Bronchial epithelial cell (primary cell): ENCODE measurements at places on chromosomes 1 and 21. TPM values are rescaled to one million over a fixed set of nuclear protein-coding genes. Genes with fewer than 3 reads are reported as not detected.
A peak's percentile ranks its signal among the peaks of the same experiment; 100 is the strongest.

- no peak for DNase-seq
Measured at GRCh38 chr1:2831596-2832212, 30.2 kb upstream of the TTC34 start.

GRCh38 chr1:185337246-185337645 is 20.2 kb upstream of the IVNS1ABP start:
- DNase-seq, result peak; percentile 47

- no peak for DNase-seq
Measured at GRCh38 chr1:59052166-59052590, 244.7 kb upstream of the FGGY start.

- DNase-seq, result no peak
Measured at GRCh38 chr1:165225062-165225461, 131.5 kb downstream of the LMX1A start.

GRCh38 chr1:49171941-49172593 is 395.4 kb upstream of the BEND5 start:
- peak; percentile 21 for DNase-seq

DNA sequence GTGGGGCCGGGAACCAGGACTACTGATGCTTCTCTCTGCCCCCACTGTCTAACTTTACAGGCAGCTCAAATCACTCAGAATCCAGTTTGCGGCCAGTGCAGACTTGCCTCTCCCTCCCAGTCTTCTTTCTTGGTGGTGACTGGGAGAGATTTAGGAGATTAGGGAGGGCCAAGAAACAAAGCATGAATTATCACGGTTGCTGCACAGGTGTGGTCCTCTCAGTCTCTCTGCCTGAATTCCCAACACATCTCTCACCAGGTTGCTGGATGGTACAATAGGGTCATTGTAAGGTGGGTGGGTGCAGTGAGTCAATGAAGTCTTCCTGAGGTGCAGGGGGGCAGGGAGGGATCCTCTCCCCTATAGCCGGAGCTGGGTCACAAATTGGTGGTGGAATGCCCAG is 12.6 kb downstream of the S100A11 start:
- DNase-seq, result peak; percentile 97

- DNase-seq, result no peak
Measured at GRCh38 chr1:189874715-189875435, 602.8 kb downstream of the BRINP3 start.

- no peak for DNase-seq
Measured at GRCh38 chr1:42040159-42040558, 113.1 kb upstream of the GUCA2B start.

GRCh38 chr21:42392731-42393442 is 3.0 kb downstream of the TMPRSS3 start:
- peak; percentile 66 for DNase-seq

GRCh38 chr1:151024540-151025146 is 11.7 kb upstream of the BNIPL start:
- DNase-seq, result peak; percentile 64

DNA sequence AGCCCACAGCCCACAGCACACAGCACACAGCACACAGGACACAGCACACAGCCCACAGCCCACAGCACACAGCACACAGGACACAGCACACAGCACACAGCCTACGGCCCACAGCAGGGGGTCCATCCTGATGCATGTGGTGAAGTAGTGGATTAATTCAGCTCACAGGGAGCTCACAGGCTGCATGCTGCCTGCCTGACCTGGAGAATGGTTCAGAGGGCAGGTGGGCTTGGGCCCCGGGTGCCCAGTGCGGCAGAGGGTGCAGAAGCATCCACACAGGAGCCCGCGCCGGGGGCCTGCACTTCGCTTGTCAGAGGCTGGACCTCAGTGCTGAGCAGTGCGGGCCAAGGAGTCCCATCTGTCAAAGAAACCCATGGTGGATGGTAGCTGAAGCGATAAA is 21.1 kb upstream of the AJAP1 start:
- no peak for DNase-seq

- DNase-seq, result no peak
Measured at GRCh38 chr1:237444120-237444790, 402.3 kb downstream of the RYR2 start.

DNA sequence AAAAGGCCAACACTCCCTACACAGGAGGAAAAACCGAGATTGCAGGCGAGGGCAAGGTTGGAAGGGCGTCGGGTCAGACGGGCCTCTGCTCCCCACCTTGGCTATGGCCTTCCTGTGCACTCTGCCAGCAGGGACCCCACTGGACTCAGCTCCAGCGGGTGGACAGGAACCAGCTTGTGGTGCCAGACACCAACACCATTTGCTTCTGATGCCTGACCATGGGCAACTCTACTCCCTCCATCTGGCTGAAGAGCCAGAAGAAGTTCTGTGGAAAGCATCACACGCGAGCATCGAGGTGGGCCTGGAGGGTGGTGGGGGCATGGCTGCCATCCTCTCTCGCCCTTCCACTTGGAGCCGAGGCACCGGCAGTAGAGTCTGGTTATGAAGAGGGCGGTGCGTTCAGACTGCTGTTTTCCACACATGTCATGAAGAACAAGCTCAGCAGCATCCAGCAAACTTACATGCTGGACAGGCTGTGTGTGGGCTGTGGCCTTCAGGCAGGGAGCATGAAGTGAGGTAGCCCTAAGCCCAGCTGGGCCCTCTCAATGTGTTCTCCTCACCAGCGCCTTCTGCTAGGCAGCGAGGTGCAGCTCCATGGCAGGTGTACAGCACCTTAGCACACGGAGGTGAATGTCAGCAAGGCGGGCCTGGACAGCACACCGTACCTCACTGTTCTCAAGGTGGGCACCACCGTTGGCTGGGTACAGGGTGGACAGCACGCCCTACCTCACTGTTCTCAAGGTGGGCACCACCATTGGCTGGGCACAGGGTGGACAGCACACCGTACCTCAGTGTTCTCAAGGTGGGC is 15.6 kb upstream of the ZNF669 start:
- no peak for DNase-seq

DNA sequence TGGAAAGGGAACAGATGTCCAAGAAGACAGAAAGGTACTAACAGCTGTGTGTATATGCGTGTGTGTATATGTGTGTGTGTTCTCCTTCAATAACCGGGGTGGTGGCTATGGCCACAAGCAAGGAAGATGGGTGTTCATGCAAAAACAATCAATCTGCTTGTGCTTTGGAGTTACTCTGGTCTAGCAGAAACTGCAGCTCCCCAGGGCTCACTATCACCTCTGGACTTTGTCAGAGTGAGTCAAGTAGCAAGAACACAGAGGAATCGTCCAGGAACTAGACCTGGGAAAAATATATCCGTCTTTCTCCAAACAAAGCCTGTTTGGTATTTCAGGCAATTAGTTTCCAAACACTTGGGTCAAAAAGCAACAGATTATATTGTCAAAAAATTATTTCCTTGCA is 68.6 kb downstream of the GNG12 start:
- no peak for DNase-seq

GRCh38 chr1:88291611-88292354 is 392.3 kb upstream of the PKN2 start:
- no peak for DNase-seq

GRCh38 chr1:82697965-82698364 is 897.2 kb downstream of the ADGRL2 start:
- no peak for DNase-seq

GRCh38 chr1:63774617-63775417 is 1.0 kb downstream of the ROR1 start:
- no peak for DNase-seq

- DNase-seq, result no peak
Measured at GRCh38 chr1:44481701-44482100, 76.6 kb downstream of the RNF220 start.

DNA sequence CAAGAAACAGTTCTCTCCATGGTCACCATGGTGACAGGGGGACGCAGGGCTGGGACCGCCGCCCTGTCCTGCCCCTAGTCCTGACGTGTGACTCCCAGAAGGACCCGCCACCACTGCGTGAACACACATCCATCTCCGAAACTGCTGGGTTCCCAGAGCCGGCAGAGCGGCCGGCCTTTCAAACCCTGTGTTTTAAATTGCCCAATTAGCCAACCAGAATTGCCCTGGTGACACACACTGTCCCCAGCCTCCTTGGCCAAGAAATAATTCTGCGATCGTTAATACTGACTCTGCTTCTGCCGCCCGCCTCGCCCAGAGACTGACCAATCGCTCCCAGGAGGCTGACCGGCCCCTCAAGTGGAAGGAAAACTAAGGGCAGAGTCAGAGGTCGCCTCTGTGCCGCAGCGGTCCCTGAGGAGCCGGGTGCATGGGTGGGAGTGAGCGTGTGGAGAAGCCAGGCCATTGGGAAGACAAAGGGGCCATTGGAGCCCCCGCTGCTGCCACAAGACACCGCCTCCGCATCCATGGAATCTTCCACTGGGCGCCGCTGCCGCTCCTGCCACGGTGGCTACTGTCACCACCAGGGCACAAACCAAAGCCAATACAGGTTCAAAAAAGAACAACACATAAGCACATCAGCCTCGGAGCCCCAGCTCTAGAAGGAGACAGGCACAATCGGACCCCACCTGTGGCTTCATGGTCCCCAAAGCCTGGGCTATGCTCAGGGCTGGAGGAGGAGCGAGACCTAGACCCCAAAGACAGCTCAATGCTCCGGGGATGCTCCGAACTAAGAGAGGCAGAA is 273.2 kb downstream of the NPHP4 start:
- no peak for DNase-seq

DNA sequence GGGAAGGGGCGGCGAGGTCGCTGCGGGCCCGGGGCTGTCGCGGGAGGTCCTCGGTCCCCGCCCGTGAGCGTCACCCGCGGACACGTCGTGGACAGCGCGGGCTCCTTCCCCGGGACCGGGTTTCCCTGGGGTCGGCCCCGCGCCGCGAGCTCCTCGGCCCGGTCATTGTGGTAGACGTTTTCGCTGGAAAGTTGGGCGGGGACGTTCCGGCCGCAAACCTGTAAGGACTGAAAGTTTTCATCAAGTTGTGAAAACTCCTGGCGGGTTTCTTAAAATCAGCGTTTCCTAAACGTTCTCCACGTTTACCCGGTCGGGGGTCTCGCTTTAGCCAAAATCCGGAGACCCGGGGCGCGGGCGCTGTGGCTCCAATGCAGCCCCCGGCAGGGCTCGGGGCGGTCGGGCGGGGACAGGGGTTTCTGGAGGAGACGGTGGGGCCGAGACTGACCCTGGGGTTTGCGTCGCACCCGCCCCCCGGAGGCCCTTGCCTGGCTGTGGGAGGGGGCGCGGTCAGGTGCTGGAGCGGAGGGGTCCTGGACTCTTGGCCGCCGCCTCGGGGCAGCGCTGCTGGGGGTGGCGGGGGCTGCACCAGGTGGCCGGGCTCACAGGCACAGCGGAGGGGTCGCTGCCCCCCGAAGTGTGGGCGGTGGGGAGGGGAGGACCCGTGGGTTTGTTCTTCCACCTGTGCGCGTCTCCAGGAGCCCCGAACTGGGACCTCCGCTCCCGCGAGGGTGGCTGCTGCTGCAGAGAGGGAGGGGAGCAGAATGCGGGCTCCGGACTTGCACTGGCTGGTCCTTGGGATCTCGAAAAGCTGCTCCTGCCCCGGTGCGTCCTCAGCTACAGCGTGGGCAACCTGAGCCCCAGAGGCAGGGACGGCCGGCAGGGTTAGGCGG is 827 bp downstream of the PRKCZ start:
- DNase-seq, result no peak

- DNase-seq, result no peak
Measured at GRCh38 chr1:68974447-68974846, 477.6 kb upstream of the DEPDC1 start.

DNA sequence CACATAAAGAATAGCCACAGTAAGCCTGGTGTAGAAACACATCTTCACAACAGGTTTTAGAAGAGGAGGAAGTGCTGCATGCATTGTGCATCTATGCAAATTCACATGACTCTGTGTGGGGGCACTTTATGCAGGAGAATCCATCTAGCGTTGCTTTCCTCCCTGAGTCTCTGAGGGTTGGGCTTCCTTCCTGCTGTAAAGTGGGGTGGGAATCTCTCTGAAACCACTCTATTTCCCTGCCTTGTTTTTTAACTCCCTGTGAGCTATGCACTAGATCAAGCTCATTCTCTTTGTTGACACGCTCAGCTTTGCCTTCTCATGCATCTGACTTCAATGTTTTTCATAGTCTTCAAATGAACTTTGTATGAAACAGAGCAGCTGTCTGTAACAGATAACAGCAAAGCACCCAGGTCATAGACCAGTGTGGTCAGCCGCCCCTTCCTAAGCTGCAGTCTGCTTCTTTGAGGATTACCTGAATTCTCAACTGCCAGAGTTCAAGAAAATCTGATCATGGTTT is 102.7 kb upstream of the DPH5 start:
- no peak for DNase-seq

GRCh38 chr1:201667479-201667878 is 128.6 kb downstream of the NAV1 start:
- DNase-seq, result no peak

GRCh38 chr1:24862775-24863483 is 67.1 kb downstream of the RUNX3 start:
- no peak for DNase-seq

DNA sequence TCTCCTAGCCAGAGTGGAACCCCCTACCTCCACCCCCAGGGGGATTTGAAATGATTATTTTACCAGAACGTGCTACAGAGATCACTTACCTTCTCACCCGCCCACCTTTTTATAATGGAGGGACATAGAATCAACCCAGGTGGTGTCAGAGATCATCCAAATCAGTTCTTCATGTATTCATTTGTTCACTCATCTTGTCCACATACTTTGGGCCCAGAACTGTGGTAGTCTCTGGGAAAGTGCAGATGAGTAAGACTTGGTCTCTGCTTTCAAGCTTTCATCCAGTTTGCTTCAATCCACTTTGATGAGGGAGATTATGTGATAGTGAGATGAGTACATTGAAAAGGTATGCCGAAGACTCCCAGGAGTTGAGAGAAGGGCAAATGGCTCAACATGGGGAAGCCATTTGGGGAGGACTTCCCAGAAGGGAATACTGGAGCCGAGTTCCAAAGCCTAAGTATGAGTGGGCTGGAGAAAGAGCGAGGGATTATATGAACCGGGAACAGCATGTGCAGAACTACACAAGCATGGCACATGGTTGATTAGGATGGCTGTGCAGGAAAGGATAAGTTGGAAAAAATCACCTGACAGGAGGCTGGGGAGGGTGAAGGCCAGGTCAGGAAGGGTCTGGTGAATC is 1.9 kb downstream of the FGGY start:
- peak; percentile 24 for DNase-seq

- DNase-seq, result no peak
Measured at GRCh38 chr1:43272161-43272560, 2.4 kb downstream of the TMEM125 start.

The AGPAT3 gene
- 40.5 and 47.5 TPM in 2 replicates for total RNA-seq

The KRTAP13-2 gene
- not detected in 2 replicates for total RNA-seq

The HSPA6 gene
- total RNA-seq, result 1.6 and 1.7 TPM in 2 replicates

The RGS2 gene
- total RNA-seq, result 29.5 and 79.9 TPM in 2 replicates

The UBASH3A gene
- not detected in 2 replicates for total RNA-seq

The TCHH gene
- total RNA-seq, result under 0.01 TPM in 2 replicates

The CNIH3 gene
- 0.53 and 0.64 TPM in 2 replicates for total RNA-seq
